SJCRH30 (cell line): ENCODE measurements at places on chromosomes 2 and 18. TPM values are rescaled to one million over a fixed set of nuclear protein-coding genes. Genes with fewer than 3 reads are reported as not detected.
A peak's percentile ranks its signal among the peaks of the same experiment; 100 is the strongest.

AQP12A gene
- not detected in 2 replicates for total RNA-seq

DNA sequence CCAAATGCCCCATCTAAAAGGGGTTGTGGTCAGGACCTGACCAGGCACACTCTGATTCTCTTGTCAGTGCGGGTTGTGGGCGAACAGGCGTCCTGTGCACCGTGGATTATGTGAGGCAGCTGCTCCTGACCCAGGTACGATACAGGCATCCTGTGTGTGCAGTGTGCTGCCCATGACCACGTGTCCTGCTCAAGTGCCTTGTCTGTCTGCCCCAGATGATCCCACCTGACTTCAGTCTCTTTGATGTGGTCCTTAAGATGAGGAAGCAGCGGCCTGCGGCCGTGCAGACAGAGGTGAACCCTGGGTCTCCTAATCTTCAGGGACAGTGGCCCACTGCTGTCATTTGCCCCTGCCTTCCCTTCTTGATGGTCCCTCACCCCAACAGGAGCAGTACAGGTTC is 14.6 kb downstream of the PTPN18 start:
- peaks cover 17% of the 10 kb centered on the region for H3K4me1 ChIP-seq
- H3K27me3 ChIP-seq: no peaks in the 10 kb centered on the region
- H3K27ac ChIP-seq: no peak overlapping the region
- H3K4me3 ChIP-seq: no peak overlapping the region
- DNase-seq: no peak

GRCh38 chr18:73959352-73959751 is 188.3 kb downstream of the FBXO15 start:
- no peaks in the 10 kb centered on the region for H3K36me3 ChIP-seq
- DNase-seq: peak; percentile 5
- no peak overlapping the region for H3K4me3 ChIP-seq
- H3K27me3 ChIP-seq: no peaks in the 10 kb centered on the region
- H3K4me1 ChIP-seq: no peaks in the 10 kb centered on the region
- no peak overlapping the region for H3K27ac ChIP-seq

DNA sequence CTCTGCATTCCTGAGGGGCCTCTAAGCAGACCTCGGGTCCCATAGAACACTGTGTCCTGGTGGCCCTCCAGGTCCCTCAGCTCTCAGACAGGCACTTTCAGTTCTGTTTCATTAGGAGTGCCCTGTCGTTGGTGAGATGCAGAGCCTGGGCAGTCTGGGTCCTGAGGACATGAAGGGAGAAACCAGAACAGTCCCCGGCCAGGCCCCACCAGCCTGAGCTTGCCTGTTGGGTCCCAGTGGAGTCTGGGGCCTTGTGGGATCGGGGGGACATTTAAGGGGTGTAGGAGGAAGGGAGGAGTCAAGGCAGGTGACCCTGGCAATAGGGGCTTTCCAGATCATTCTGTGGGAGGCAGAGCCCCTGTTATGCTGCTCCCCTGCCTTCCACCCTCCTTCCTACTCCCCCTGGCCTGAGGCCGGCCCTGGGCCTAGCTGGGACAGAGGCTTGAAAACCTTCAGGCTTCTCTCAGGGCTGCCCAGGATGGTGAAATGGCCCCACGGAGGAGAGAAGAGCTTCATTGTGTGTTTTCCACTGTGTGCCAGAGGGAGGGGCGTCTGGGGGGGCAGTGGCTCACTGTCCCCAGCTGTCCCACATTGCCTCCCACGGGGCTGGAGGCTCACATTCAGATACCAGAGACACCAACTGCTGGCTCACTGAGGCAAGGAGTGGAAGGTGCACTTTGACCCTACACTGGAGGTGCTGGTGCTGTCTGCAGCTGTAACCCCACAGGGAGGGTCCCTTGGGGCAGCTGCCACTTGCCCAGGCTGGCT is 26.6 kb upstream of the CATIP start:
- no peaks in the 10 kb centered on the region for H3K27me3 ChIP-seq
- H3K4me1 ChIP-seq: peaks cover 4% of the 10 kb centered on the region; the same call in 1 of the 2 replicates
- no peak overlapping the region for H3K27ac ChIP-seq
- peak; percentile 34 for DNase-seq

ANO7 gene
- total RNA-seq: 2.3 and 3.2 TPM in 2 replicates

DNA sequence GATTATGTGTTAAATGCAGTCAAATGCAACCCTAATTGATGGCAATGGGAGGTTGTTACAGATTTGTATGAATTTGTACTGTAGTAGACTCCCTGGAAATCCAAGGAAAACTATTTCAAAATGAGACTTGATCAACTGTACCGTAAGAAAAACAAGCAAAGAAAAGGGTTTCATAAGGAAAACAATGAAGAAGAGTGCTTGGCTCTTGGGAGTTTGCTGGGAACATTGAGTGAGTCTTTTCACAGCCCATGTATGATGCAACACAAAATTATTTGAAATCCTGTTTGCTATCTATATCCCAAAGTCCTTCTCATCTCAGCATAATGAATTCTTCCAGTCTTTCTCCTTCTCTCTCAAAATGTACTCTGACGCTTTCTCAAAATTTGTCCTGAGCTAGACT is 67.0 kb upstream of the OSR1 start:
- no peaks in the 10 kb centered on the region for H3K36me3 ChIP-seq
- H3K4me3 ChIP-seq: no peak overlapping the region
- DNase-seq: no peak

DNA sequence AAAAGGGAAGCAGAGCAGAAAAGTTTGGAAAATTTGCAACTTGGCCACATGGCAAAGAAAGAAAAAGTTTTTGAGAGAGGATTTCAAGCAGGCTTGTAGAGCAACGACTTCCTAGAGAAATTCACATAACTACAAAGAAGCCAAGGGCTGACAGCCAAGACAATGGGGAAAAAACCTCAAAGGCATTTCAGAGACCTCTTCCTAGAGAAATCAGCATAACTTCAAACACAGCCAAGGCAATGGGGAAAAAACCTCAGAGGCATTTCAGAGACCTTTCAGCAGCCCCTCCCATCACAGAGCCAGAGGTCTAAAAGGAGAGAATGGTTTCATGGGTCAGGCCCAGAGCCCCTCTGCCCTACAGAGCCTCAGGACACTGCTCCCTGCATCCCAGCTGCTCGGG is 7.2 kb downstream of the ADI1 start:
- no peaks in the 10 kb centered on the region for H3K4me1 ChIP-seq
- no peak overlapping the region for H3K4me3 ChIP-seq
- DNase-seq: no peak
- no peaks in the 10 kb centered on the region for H3K27me3 ChIP-seq
- peaks cover 22% of the 10 kb centered on the region for H3K36me3 ChIP-seq

CPLX4 gene
- not detected in 2 replicates for total RNA-seq

DNA sequence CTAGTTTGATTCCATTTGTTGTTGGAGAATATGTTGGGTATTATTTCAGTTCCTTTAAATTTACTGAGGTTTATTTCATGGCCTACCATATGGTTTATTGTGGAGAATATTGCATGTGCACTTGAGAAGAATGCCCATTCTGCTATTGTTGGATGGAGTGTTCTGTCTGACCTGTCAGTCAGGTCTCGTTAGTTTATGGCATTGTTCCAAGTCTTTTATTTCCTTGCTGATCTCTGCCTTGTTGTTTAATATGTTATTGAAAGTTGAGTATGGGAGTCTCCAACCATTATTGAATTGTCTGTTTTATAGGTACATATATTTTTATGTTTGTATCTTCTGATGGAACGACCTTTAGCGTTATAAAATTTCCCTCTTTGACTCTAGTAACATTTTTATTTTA is 86.3 kb downstream of the PTPN4 start:
- peaks cover 3% of the 10 kb centered on the region; the same call in 1 of the 2 replicates for H3K36me3 ChIP-seq
- H3K4me1 ChIP-seq: peaks cover 5% of the 10 kb centered on the region
- H3K27ac ChIP-seq: no peak overlapping the region
- H3K27me3 ChIP-seq: no peaks in the 10 kb centered on the region

LRRTM1 gene
- total RNA-seq: 0.05 TPM in 1 of 2 replicates, not detected in the other

GRCh38 chr18:49846361-49846662 is 33.0 kb upstream of the ACAA2 start:
- no peak overlapping the region for H3K27ac ChIP-seq
- peaks cover 9% of the 10 kb centered on the region for H3K36me3 ChIP-seq
- H3K4me1 ChIP-seq: peaks cover 74% of the 10 kb centered on the region
- no peaks in the 10 kb centered on the region for H3K27me3 ChIP-seq

KCNK3 gene
- total RNA-seq: 0.02 and 0.08 TPM in 2 replicates

- H3K4me1 ChIP-seq: no peaks in the 10 kb centered on the region
- H3K27me3 ChIP-seq: no peaks in the 10 kb centered on the region
- H3K4me3 ChIP-seq: no peak overlapping the region
- H3K36me3 ChIP-seq: no peaks in the 10 kb centered on the region
- no peak overlapping the region for H3K27ac ChIP-seq
- no peak for DNase-seq
These were observed 51.7 kb downstream of the SNTG2 start for GRCh38 chr2:1002350-1002749.

GRCh38 chr2:186544255-186544675 is 45.6 kb upstream of the ITGAV start:
- DNase-seq: peak; percentile 89
- peaks cover 37% of the 10 kb centered on the region for H3K4me1 ChIP-seq
- H3K27ac ChIP-seq: peak overlapping the region; percentile 85

DNA sequence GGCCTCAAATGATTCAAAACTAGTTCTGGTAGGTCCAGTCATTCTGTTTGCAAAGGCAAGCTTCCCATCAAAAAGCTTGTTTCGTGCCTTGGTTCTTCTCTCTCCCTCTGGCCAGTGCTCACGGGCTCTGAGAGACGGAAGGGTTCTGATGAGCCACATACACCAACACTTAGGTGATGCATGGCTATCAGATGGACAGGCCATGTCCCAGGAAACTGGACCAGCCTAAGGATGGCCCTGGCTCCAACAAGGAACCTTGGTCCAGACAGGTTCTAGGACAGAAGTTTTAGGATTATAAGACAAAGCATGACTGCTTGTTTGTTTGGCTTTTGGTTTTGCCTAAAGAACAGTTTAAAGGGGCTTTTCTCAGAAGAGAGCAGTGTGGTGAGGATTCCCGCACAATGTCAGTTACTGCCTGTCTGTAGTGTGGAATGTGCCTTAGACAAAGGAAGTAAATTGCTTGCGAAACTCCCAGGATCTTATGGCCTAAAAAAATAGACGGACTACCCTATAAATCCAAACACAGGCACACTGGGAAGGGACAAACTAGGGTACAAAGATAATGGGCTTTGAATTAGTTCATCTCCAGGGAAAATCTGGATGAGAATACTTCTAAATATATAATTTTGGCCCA is 10.3 kb downstream of the CYP1B1 start:
- no peaks in the 10 kb centered on the region for H3K36me3 ChIP-seq
- H3K4me3 ChIP-seq: no peak overlapping the region
- DNase-seq: no peak
- no peaks in the 10 kb centered on the region for H3K4me1 ChIP-seq

GRCh38 chr2:179410552-179411356 is 146.1 kb upstream of the SESTD1 start:
- H3K27me3 ChIP-seq: no peaks in the 10 kb centered on the region
- DNase-seq: peak; percentile 81
- H3K4me3 ChIP-seq: no peak overlapping the region
- H3K36me3 ChIP-seq: no peaks in the 10 kb centered on the region
- no peak overlapping the region for H3K27ac ChIP-seq

UPP2 gene
- total RNA-seq: not detected in 2 replicates

TLX2 gene
- total RNA-seq: not detected in 2 replicates

- no peaks in the 10 kb centered on the region for H3K4me1 ChIP-seq
- no peak for DNase-seq
- H3K27me3 ChIP-seq: no peaks in the 10 kb centered on the region
- no peaks in the 10 kb centered on the region for H3K36me3 ChIP-seq
These were observed 124.1 kb downstream of the ANKRD30BL start for GRCh38 chr2:132037527-132038178.

- peak; percentile 88 for DNase-seq
- H3K27ac ChIP-seq: peak overlapping the region; percentile 80
- no peaks in the 10 kb centered on the region for H3K27me3 ChIP-seq
- H3K4me3 ChIP-seq: peak overlapping the region; percentile 20
These were observed 48.5 kb downstream of the SMAD7 start for GRCh38 chr18:48902023-48902855.

IL37 gene
- 0.22 and 0.25 TPM in 2 replicates for total RNA-seq

- no peak overlapping the region for H3K4me3 ChIP-seq
- H3K4me1 ChIP-seq: peaks cover 9% of the 10 kb centered on the region
- no peak overlapping the region for H3K27ac ChIP-seq
- no peaks in the 10 kb centered on the region for H3K36me3 ChIP-seq
- H3K27me3 ChIP-seq: 0 out of 2 replicates have a peak, but pooled peaks cover 4% of the 10 kb centered on the region
These were observed 40.6 kb downstream of the GREB1 start for GRCh38 chr2:11574176-11575046.

- no peak for DNase-seq
- H3K27ac ChIP-seq: no peak overlapping the region
- H3K27me3 ChIP-seq: no peaks in the 10 kb centered on the region
- H3K4me3 ChIP-seq: no peak overlapping the region
- H3K4me1 ChIP-seq: no peaks in the 10 kb centered on the region
These were observed 207.1 kb upstream of the SMAD2 start for GRCh38 chr18:48137374-48138081.

DNA sequence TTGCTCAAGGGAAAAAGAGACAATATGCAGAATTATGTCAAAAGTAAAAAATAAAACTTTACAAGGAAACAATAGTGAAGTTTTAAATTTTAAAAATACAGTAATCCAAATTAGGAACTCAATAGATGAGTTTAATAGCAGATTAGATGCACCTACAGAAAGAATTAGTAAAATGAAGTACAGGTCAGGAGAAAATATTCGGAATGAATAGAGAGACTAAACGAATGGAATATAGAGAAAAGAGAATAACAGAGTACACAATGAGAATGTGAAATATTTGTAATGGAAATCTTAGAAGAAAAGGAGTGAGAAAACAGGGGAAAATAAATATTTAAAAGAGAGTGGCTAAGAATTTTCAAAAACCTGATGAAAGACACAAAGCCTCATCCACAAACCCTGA is 275.7 kb upstream of the MMADHC start:
- H3K4me3 ChIP-seq: no peak overlapping the region
- DNase-seq: no peak
- no peak overlapping the region for H3K27ac ChIP-seq
- no peaks in the 10 kb centered on the region for H3K27me3 ChIP-seq
- H3K36me3 ChIP-seq: no peaks in the 10 kb centered on the region

GRCh38 chr2:215527736-215528135 is 91.9 kb upstream of the FN1 start:
- H3K4me1 ChIP-seq: peaks cover 15% of the 10 kb centered on the region
- no peaks in the 10 kb centered on the region for H3K27me3 ChIP-seq
- DNase-seq: peak; percentile 28
- no peak overlapping the region for H3K4me3 ChIP-seq

ALK gene
- 56.4 and 59.6 TPM in 2 replicates for total RNA-seq

NOSTRIN gene
- 0.28 and 0.40 TPM in 2 replicates for total RNA-seq

DNA sequence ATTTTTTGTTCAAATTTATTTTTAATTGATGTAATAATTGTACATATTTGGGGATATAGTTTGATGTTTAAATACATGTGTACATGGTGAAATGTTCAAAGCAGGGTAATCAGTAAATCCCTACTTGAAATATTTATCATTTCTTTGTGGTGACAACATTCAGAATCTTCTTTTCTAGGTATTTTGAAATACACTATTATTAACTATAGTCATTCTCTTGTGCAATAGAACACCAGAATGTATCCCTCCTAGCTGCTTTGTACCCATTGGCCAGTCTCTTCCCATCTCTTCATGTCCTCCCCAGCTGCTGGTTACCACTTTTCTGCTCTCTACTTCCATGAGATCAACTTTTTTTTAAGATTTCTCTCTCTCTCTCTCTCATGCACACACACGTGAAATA is 126.5 kb downstream of the ZNF407 start:
- no peak overlapping the region for H3K4me3 ChIP-seq
- no peaks in the 10 kb centered on the region for H3K36me3 ChIP-seq
- H3K27ac ChIP-seq: no peak overlapping the region
- no peak for DNase-seq
- no peaks in the 10 kb centered on the region for H3K4me1 ChIP-seq
- H3K27me3 ChIP-seq: no peaks in the 10 kb centered on the region

- no peaks in the 10 kb centered on the region for H3K27me3 ChIP-seq
- peaks cover 7% of the 10 kb centered on the region for H3K4me1 ChIP-seq
- no peak for DNase-seq
- H3K36me3 ChIP-seq: no peaks in the 10 kb centered on the region
These were observed 49.7 kb downstream of the STK25 start for GRCh38 chr2:241458687-241459086.
